ENCODE measurements at places on chromosomes 11 and 22.

- no peak for DNase-seq
Observed at GRCh38 chr11:113555071-113555619, 79.9 kb upstream of the DRD2 start.

- DNase-seq, result no peak
Observed at GRCh38 chr11:104090767-104091166, 54.3 kb downstream of the DDI1 start.

GRCh38 chr11:122101625-122102291 is 14.3 kb downstream of the BLID start:
- DNase-seq, result no peak

DNA sequence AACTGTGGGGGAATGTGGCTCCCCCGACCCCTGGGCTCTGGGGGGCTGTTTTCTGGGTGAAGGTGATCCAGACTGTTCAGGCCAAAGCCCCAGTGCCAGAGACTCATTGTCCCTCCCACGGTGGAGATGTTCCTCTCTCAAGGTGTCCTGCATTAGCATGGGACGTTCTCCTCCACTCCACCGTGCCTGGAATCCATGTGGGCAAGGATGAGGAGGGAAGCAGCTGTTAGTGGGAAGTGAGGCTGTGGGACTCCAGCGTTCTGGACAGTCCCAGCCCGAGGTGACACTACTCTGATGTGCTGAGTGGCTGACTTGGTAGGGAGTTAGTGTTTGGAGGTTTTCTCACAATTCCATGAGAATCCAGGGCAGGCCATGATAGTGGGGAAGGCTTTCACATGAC is 31.4 kb upstream of the CLDN5 start:
- DNase-seq, result no peak

DNA sequence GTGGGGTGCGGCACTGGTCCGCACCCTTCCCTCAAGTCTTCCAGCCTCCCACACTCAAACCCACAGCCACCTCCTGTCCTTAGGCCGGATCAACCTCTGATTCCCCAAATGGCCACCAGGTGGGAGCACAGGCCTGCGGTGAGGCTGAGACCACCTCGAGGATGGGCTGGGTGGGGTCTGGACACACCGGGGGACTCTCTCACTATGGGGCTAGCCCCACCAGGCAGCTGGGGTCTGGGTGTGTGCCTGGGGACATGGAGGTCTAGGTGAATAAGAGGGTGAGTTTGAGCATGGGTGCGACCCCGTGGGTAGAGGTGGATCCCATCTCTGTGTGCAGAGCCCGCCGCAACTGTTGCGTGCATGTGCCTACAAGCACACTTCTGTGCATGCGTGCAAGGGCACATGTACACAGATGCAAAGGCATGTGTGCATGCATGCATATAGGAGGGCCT is 32.6 kb downstream of the MYO18B start:
- DNase-seq, result no peak

DNA sequence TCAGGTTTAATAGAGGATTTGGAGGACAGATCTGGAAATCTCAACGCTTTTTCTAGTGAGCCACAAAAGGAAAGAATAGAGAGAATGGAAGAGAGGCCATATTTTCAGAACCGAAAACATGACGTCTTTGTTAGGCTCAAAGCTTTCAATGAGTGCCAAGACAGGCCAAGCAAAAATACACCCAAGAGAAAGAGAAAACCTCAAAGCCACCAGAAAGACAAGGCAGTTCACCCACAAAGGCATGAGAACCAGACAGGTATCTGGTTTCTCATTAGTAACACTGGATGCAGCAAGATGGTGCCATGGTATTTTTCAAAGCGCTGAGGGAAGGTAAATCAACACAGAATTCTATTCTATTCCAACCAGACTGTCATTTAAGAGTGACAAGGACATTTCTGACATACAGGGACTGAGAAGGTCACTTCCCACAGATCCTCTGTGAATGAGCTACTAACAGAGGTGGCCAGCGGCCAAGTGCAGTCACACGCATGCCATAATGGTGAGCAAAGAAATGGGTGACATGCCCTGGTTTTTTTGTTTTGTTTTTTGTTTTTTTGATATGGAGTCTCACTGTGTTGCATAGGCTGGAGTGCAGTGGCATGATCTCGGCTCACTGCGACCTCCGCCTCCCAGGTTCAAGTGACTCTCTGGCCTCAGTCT is 41.9 kb downstream of the TOLLIP start:
- DNase-seq, result no peak

- DNase-seq, result no peak
Observed at GRCh38 chr22:46585340-46586122, 34.7 kb upstream of the GRAMD4 start.

DNA sequence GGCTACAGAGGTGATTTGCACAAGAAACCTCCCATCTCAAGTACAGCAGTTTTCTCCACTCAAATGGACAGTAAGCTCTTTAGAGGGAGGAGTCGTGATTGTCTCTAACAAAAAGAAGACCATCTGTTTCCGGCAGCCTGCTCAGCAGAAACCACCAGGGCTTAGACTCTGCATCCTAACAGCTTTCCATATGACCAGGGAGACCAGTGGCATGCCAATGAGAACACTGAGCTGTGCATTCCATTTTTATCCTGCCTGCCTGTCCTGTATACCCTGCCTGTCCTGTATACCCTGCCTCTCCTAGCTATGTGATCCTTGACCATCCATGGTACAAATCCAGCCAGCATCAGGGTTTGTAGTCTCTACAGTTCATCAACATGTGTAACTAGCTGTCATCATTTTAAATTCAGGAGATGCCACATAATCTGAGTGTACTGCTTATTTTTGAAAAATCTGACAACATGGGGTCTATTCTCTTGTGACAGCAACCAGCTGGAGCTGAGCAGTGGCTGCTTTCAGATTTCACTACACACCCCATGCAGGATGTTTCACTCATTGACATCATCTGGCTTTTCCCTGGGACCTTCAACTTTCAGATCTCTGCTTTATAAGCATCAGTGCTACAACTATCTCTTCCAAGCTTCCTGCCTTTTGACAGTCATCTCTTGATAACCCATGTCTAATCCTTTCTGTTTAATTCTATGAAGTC is 50.5 kb upstream of the POU2AF2 start:
- no peak for DNase-seq

DNA sequence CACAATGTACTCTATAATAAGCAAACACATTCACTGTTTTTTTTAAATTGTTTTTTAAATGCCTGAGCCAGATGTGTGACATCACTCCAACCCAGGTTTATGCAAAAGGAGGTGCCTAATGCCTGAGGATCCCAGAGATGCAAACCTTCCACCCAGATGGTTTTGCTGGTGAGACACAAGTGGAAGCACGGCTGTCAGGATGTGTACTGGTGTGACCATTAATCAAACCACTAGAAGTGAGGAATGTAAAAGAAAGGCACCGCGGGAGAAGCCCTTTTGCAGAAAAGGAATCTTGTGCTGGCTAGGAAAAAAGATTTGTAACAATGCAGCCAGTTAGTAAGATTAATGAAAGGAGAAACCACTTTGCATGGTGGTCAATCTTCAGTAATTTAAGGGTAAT is 407.4 kb downstream of the LARGE1 start:
- no peak for DNase-seq

GRCh38 chr11:67370351-67371076 is 2.9 kb downstream of the CLCF1 start:
- DNase-seq, result no peak

DNA sequence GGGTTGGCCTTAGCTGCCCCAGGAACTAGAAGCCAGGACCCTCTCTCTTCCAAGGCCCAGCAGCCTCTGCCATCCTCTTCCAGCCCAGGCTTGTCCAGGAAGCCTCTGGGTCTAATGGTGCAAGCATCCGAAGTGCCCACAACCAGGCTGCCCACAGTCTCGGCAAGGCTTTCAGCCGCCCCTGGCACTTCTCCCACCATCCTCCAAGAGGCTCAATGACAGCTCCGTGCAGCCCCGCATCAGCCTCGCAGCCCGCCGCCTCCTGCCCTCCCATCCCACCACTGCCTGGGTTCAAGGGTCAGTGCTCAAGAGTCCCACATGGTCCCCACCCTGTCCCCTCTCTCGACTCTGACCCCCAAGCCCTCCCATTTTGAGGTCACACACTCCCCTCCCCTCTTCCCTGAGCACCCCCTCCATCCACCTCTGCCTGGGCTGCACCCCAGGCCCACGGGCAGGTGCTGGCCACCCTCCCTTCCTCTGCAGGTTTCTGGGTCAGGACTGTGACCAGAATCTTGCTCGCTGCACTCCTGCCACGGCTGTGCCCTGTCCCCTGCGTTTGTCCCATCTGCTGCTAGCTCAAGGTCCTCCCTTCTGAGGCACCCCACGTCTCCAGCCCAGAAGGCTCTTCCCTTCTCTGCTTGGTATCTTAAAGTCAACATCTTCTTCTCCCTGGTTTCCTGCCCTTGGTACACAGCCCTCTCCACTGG is 17.2 kb downstream of the IFITM10 start:
- no peak for DNase-seq

- no peak for DNase-seq
Observed at GRCh38 chr22:24875862-24876506, 70.0 kb downstream of the SGSM1 start.

DNA sequence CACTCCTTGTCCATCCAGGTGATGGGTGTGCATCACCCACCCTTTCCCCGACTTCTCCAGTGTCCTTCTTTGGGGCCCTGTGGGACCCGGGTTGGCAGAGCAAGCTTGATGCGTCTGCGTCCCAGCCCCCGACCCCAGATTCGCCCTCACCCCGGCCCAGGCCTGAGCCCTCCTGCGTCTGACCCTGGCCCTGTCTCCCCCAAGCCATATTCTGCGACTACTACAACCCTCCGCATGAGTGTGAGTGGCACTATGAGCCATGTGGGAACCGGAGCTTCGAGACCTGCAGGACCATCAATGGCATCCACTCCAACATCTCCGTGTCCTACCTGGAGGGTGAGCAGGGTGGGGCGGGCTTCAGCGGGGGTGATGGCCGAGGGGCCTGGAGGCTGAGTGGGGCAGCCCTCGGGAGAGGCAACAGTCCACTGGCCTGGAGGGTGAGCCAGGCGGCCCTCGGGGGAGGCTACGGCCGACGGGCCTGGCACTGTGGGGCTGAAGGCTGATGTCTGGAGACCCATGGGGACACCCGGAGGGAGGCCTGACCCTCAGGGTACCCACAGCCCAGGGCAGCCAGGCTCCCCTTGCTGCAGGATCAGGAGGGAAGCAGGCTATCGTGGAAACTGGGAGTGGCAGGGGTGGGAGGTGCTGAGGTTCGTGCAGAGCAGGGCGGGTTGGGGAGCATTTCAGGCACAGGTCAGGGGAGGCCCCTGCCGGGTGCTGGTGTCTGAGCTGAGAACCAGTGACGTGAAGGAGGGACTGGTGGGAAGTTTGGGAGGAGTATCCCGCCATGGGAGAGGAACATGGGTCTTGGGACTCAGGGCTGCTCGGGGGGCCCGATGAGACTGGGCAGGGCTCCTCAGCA is 15.3 kb downstream of the MUC2 start:
- no peak for DNase-seq

DNA sequence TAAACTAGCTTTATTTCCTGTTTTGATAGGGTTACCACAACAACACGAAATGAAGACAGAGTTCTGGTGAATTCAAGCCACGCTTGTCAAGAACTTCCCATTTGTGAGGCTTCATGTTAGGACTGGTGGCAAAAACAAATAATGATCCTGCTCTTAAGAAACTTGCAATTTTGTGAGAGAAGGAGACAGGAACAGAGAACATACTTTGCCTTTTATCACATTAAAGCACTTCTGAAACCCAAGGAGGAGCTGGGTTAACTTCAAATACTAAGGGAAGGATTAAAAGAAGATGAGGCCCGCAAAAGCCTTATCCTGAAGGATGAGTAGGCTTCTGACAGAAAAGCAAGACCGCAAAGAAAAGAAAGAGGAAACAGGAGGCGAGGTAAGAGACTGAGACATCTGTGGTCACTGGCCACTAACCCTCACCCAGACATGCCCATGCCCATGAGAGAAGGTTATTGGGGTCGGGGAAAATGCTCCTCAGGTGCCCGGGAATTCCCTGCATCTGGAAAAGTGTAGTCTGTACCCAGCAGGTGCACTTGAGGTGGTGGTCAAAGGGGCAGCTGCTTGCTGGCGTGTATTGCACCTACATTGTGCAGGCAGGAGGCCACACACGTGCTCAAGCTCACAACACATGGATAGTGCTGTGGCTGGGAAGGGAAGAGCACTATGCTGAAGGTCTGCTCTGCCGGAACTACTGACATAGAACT is 50.5 kb downstream of the MAPK1 start:
- peak; percentile 83 for DNase-seq

Measured in CD4-positive, alpha-beta T cell treated with Interleukin-10 for 1 hour (primary cell).